ENCODE measurements at places on chromosomes 7 and 10. TPM values are rescaled to one million over a fixed set of nuclear protein-coding genes. Genes with fewer than 3 reads are reported as not detected.

GRCh38 chr7:155796381-155797261 lies 15.6 kb downstream of the SHH start:
- H3K36me3 ChIP-seq = peaks cover 3% of the 10 kb centered on the region
- H3K27me3 ChIP-seq = peaks cover 54% of the 10 kb centered on the region
- peaks cover 17% of the 10 kb centered on the region for H3K4me1 ChIP-seq

ACSM6 gene
- total RNA-seq = not detected

DNA sequence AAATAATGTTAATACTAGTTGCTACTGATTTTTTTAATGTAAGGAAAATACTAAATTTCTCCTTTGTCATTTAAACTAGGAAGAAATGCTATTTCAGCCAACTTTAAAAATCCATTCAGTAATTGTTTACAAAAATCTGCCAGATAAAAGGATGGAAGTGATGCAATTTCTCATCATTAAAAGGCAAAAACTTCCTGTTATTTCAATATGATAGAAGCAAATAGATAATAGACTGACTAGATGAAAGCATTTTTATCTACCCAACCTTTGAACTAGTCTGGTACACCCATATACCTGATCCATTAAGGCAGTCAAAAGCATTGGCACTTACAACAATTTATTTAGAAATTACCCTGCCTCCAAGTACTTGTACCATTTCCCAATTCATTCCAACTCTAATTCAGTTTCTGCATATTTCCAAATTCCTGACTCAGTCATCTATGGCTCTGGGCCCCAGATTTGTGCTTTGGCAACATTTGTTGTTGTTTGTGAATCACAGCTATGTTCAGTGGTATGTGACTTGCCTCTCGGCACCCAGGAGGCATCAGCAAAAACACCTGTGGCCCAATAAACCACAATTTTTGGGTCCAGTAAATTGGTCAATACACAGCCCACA lies 482.6 kb upstream of the SEMA3A start:
- H3K27me3 ChIP-seq = no peaks in the 10 kb centered on the region
- DNase-seq = no peak
- no peak overlapping the region for H3K4me3 ChIP-seq
- no peak overlapping the region for H3K27ac ChIP-seq
- no peaks in the 10 kb centered on the region for H3K36me3 ChIP-seq

GCK gene
- total RNA-seq = 4.8 TPM

DNA sequence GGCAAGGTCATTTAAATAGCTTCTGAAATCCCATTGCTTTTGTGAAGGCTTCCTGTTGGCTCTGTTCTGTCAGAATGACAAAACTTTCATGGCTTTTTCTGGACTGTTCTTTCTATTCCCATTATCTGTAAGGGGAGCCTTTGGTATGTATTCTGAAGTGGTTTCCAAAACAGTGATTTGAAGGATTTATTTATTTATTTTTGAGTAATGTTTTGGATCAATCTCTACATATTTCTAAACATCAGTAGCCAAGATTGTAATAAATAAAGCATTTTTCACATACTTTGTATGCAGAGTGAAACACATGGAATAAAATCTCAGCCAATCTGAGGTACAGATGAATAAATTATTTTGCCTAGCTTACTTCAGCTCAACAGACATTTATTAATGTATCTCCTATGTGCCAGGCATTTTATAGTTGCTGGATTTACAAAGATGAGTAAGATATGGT lies 121.1 kb downstream of the BBS9 start:
- H3K27ac ChIP-seq = no peak overlapping the region
- H3K4me1 ChIP-seq = no peaks in the 10 kb centered on the region
- no peak for DNase-seq
- H3K27me3 ChIP-seq = no peaks in the 10 kb centered on the region
- no peak overlapping the region for H3K4me3 ChIP-seq
- no peaks in the 10 kb centered on the region for H3K36me3 ChIP-seq

Measured in spinal cord (tissue), 10 donors.